ENCODE measurements at places on chromosomes 1 and 21.

- no peaks in the 10 kb centered on the region for H3K27me3 ChIP-seq
- H3K4me1 ChIP-seq, result peaks cover 44% of the 10 kb centered on the region
These were observed 89.2 kb downstream of the PLXNA2 start for GRCh38 chr1:208154679-208155642.

- H3K36me3 ChIP-seq, result no peaks in the 10 kb centered on the region
- no peaks in the 10 kb centered on the region for H3K4me1 ChIP-seq
- H3K4me3 ChIP-seq, result no peak overlapping the region
- H3K27ac ChIP-seq, result no peak overlapping the region
- no peaks in the 10 kb centered on the region for H3K27me3 ChIP-seq
- DNase-seq, result no peak
These were observed 356.8 kb downstream of the RYR2 start for GRCh38 chr1:237398751-237399150.

DNA sequence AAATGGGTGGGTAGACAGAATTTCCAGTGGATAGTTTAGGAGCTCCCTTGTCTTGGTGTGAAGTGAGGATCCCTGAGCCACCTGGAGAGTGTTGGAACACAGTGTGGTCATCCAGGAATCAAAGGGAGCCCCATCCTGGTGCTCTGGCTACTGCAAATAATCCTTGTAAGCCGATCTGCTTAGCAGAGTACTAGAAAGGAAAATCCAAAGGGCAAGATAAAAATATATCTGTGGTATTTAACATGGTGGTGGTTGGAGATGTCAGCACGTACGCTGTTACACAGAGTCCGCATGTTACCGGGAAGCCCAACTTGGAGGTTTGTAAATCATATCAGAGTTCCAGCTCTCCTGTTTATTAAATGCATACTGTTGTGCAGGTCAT is 39.0 kb downstream of the VANGL1 start:
- peaks cover 5% of the 10 kb centered on the region for H3K4me1 ChIP-seq
- DNase-seq, result no peak
- H3K4me3 ChIP-seq, result no peak overlapping the region
- peaks cover 19% of the 10 kb centered on the region for H3K36me3 ChIP-seq
- no peak overlapping the region for H3K27ac ChIP-seq

- H3K4me1 ChIP-seq, result peaks cover 5% of the 10 kb centered on the region
- H3K27ac ChIP-seq, result no peak overlapping the region
- no peaks in the 10 kb centered on the region for H3K36me3 ChIP-seq
- H3K27me3 ChIP-seq, result peaks cover 61% of the 10 kb centered on the region
- DNase-seq, result no peak
- no peak overlapping the region for H3K4me3 ChIP-seq
These were observed 16.2 kb downstream of the NT5C1A start for GRCh38 chr1:39655578-39656268.

DNA sequence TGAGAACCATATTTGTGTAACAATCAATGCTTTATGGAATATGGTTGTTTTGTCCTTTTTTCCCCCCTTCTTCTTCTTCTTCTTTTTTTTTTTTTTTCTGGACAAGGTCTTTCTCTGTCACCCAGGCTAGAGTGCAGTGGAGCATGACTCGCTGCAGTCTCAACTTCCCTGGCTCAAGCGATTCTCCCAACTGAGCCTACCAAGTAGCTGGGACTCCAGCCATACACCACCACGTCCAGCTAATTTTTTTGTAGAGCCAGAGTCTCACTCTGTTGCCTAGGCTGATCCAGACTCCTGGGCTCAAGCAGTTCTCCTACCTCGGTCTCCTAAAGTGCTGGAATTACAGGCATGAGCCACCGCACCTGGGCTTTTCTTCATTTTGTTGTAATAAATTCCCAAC is 86.7 kb downstream of the FMN2 start:
- no peaks in the 10 kb centered on the region for H3K36me3 ChIP-seq
- H3K4me3 ChIP-seq, result no peak overlapping the region
- H3K27me3 ChIP-seq, result peaks cover 3% of the 10 kb centered on the region
- no peak for DNase-seq
- H3K27ac ChIP-seq, result no peak overlapping the region

DNA sequence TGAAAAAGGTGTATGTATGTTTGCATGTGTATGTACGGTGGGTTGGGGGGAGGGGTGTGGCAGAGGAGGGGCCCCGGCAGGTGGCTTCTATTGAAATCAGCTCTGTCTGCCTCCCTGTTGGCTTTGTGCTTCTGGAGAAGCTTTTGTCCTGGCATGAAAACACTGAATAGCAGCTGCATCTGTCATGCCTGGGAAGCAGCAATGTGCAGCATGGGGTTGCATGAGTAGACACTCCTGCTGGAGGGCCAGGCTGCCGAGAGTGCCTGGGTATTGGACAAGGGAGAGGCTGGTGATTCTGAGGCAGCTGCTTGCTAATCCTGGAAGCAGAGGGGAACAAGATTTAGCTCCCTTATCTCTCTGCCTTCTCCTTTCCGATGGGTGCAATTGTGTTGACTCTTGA is 20.5 kb downstream of the MAPKAPK2 start:
- no peaks in the 10 kb centered on the region for H3K36me3 ChIP-seq
- peaks cover 62% of the 10 kb centered on the region for H3K4me1 ChIP-seq
- H3K27me3 ChIP-seq, result no peaks in the 10 kb centered on the region

DNA sequence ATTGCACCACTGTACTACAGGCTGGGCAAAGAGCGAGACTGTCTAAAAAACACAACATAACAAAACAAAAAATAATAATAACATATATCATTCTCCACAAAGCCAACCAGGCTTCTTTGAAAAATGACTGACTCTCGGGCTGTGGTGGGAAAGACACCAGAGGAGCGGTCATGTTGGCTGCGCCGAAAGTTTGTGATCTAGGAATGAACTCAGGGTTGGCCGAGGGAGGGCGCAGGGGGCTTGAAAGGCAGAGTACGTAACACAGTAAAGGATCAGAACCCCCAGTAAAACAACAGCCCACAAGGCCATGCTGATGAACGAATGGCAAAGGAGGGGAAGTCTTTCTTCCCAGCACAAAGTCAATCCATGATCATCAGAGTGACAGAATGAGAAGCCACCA is 4.7 kb downstream of the SLC35E2B start:
- peak overlapping the region; percentile 77 for H3K27ac ChIP-seq
- no peaks in the 10 kb centered on the region for H3K27me3 ChIP-seq
- H3K4me1 ChIP-seq, result peaks cover 5% of the 10 kb centered on the region

DNA sequence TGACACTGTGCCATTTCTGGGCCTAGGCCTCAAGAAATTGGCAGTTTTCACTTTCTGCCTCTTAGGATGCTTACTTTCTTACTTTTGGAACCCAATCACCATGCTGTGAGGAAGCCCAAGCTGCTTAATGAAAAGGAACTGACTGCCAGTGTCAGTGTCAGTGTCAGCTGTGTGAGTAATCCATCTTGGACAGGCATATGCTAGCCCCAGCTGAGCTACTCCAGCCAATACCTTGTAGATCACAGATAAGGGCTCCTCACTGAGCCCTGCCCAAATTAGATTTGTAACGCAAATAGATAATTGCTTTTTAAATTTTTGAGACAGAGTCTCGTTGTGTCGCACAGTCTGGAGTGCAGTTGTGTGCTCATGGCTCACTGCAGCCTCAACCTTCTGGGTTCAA is 59.6 kb downstream of the SELENOF start:
- H3K27me3 ChIP-seq, result no peaks in the 10 kb centered on the region
- DNase-seq, result no peak
- peaks cover 4% of the 10 kb centered on the region for H3K36me3 ChIP-seq
- H3K4me1 ChIP-seq, result no peaks in the 10 kb centered on the region
- no peak overlapping the region for H3K27ac ChIP-seq

GRCh38 chr1:9592510-9593075 is 3.9 kb downstream of the TMEM201 start:
- H3K4me3 ChIP-seq, result no peak overlapping the region
- H3K27me3 ChIP-seq, result no peaks in the 10 kb centered on the region
- no peak for DNase-seq

DNA sequence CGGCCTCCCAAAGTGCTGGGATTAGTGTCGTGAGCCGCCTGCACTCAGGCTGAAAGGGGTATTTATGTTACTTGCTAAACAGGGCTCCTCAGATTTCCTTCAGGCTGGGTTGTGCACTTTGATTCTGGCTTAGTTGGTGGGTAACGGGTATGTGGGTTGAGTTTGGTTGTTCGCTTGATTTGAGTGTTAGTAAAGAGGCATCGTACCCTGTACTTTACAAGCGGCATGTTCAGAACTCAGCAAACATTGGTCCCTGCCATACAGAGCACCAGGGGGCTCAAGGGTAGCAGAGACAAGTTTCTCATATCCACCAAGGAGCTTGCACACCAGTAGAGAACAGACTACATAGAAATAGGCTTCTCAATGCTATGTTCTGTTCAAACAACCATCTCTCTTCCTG is 147.8 kb downstream of the PGBD5 start:
- H3K36me3 ChIP-seq, result peaks cover 5% of the 10 kb centered on the region
- no peak overlapping the region for H3K4me3 ChIP-seq
- H3K4me1 ChIP-seq, result peaks cover 7% of the 10 kb centered on the region
- DNase-seq, result no peak
